Frontal cortex (tissue), 4 donors: ENCODE measurements at places on chromosomes 6 and 20. TPM values are rescaled to one million over a fixed set of nuclear protein-coding genes. Genes with fewer than 3 reads are reported as not detected.
A peak's percentile ranks its signal among the peaks of the same experiment; 100 is the strongest.

- DNase-seq: no peak
Observed at GRCh38 chr6:123940551-123940950, 136.9 kb downstream of the NKAIN2 start.

GRCh38 chr20:36663031-36663430 lies 17.0 kb upstream of the SLA2 start:
- no peak for DNase-seq

Gene STMND1
- total RNA-seq: not detected

DNA sequence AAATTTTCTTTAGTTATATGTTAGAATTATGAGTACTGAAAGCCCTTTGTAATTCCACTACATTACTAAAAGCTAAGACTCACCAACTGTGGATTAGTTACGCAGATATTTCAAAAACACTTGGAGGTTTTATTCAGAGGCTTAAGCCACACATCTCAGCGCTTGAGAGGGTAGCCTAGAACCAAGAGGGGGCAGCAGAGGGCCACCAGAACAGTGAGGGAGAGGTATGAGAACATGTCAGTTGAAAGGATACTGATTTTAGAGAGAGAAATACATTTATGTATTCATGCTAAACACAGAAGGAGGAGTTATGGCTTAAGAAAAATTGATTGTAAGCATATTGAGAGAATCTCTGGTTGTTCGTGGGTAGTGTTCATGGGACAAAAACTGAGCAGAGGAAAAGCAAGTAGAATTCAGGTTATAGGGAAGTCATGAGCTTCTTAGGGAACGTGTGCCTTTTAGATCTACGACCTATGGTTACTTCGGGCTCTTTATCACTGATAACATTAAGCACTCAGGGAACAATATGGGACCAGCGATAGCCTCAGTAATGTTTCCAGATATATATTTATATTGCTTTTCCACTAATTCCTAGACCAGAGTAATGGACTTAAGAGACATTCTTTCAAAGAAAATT lies 20.4 kb upstream of the SERINC1 start:
- peak; percentile 56 for DNase-seq

GRCh38 chr6:157561929-157562810 lies 181.2 kb downstream of the ZDHHC14 start:
- no peak for DNase-seq

GRCh38 chr6:19298421-19298820 lies 538.7 kb upstream of the ID4 start:
- DNase-seq: no peak

DNA sequence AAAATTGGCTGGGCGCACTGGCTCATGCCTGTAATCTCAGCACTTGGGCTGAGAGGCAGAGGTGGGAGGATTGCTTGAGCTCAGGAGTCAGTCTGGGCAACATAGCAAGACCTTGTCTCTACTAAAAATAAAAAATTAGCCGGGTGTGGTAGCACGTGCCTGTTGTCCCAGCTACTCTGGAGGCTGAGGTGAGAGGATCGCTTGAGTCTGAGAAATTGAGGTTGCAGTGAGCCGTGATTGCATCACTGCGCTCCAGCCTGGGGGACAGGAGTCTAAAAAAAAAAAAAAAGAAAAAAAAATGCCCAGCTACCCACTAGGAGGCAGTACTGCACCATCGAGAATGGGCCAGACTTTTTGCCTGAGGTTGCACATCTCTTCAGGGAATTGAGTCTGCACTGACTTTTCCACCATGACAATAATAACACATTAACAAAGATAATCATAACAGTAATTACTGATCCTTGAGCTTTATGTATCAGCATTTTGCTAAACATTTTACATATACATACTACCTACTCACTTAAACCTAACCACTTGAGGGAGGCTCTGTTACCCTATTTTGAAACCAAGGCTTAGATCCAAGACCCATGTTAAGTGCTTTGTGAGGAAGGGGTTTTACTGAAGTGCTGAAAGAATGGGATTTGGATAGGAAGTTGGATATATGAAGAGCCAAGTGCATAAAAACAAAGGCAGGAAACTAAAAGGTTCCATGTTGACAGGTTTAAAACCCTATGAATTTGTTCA lies 21.0 kb downstream of the SRSF3 start:
- no peak for DNase-seq

DNA sequence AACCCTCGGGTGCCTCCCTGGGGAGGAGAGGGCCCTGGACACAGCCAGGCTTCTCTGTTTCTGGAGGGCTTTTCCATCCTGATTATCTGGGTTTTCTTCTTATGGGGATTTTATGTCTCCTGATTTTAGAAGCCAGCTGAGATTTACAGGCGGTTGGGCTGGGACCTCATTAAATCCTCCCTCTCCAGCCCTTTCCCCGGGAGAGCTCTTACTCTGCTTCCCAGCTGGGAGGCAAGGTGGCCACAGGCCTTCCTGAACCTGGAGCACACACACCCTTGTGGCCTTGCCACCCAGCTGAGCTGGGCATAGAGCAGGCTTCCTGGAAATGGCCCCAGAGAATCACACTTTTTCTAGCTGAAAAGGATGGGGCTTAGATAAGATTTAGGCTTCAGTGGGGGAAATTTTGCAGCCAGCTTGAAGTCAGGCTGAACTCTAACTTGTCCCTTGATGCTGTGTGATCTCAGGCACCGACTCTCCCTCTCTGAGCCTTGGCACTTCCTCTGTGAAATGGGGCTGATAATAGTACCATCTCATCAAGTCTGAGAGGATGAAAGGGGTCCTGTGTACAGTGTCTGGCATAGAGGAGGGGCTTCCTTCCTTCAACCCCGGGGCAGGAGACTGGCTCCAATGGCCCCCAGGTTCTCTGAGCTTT lies 16.6 kb downstream of the VSTM2L start:
- no peak for DNase-seq

DNA sequence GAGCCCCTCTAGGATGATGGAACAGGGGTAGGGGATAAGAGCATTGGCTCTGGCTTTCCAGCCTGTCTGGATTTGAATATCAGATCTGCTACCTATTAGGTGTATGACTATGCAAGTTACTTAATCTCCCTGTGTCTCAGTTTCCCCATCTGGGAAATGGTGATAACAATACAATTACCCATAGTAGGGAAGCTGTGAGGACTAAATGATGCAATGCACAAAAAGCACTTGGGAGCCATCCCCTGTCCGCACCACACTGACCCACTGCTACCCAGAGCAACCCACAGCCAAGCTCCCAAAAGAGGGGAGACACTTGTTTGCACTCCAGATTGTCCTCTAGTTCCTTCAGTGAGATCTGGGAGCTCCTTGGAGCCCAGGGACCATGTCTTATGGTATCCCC lies 30.1 kb downstream of the C6orf132 start:
- no peak for DNase-seq

GRCh38 chr20:57869291-57869950 lies 159.6 kb upstream of the PMEPA1 start:
- DNase-seq: no peak

Gene DHX16
- total RNA-seq: 22.4 TPM

- DNase-seq: no peak
Observed at GRCh38 chr20:35040646-35041045, 52.0 kb downstream of the TRPC4AP start.

Gene C6orf132
- total RNA-seq: under 0.01 TPM

Gene C6orf58
- total RNA-seq: 1.6 TPM

Gene SPEF1
- 0.41 TPM for total RNA-seq

DNA sequence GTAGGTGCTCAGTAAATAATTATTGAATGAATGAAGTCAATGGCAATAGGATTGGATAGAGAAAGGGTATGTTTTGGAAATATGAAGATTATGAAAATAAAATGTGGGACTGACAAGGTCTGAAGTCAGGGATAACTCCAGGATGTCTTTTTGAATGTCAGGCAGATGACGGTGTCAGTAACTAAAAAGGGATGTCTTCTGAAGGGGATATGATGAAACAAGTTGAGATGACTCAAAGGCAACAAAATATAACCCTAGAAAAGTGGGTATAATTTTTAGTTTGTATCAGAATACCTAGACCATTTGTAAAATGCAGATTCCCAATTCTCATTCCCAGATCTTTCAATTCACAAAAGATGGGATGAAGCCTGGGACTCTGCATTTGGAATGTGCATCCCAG lies 257.3 kb upstream of the SGK1 start:
- no peak for DNase-seq

- no peak for DNase-seq
Observed at GRCh38 chr6:52745764-52746201, 17.5 kb downstream of the GSTA2 start.

GRCh38 chr6:128206610-128207426 lies 306.0 kb upstream of the THEMIS start:
- no peak for DNase-seq

DNA sequence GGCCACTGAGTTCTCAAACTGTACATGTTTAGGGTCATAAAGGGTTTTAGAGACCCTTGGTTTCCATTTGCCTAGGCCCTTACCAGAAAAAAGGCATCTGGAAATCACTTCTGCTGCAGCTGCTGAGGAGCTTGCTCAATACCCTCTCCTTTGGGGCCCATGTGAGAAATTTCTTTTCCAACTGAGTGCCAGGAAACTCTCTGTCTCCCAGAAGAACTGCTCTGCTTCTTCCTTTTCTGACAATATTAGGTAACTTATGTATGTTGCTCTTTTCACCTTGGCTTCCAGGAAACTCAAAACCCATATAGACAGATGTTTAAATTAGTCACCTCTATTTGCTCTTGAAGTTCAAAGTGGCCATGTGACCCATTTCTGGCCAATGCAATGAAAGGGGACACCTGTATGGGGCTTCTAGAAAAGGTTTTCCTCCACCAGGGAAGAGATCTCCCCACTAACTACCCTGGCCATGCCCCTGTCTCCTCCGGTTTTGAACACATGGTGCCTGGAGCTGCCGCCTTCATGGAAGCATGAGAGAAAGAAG lies 121.6 kb downstream of the PREX1 start:
- no peak for DNase-seq

DNA sequence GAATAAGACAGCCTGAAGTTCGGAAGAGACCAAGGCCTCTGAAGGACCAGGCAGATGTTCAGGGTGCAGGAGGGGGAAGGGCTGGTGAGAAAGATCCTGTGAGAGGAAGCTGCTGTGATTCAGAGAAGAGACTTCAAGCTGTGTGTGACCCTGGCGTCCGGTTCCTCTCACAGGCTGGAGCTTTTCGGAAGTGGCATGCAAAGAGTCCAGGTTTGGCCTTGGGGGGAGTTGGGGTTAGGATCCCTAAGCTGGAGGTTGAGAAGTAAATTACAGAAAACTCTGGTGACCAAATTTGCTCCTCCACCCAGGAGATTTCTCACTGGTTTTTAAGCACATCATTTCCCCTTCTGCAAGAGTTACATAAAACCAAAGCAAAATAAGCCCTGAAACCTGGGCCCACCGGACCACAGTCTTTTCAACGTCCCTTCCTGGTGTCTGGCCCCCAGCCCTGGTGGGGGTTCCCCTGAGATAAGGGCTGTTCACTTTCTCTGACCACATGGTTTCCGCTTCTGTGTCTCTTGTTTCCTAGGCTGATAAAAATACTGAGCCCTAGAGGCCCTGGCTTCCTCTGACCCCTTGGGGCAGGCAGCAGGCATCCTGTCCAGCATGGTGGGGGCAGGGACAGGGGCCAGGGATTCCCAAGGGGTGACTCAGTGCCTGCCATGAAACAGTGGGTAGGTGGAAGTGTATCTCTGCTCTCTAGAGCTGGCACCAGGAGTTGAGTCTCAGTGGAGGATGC lies 12.0 kb upstream of the LTA start:
- DNase-seq: no peak

Gene PPIL6
- 37.9 TPM for total RNA-seq

DNA sequence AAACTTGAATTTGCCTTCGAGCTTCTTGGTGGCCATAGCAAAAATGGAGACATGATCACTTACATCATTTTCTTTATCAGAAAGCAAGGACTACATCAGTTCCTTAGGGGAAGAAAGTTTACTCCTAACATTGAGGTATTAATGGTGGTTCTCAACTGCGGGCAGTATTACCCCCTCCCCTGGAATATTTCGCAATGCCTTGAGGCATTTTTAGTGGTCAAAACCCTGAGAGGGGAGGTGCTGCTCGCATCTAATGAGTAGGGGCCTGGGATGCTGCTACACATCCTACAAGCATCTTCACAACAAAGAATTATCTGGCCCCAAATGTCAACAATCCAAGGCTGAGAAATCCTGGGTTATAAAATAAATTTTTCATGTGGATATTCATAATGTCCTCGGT lies 222.2 kb upstream of the TSHZ2 start:
- no peak for DNase-seq

GRCh38 chr6:29112135-29112534 lies 4.3 kb downstream of the OR2J3 start:
- no peak for DNase-seq

GRCh38 chr20:47043086-47043485 lies 148.4 kb downstream of the EYA2 start:
- no peak for DNase-seq
